ENCODE measurements at places on chromosomes 5 and 9.

GRCh38 chr5:61301341-61302199 lies 30.5 kb upstream of the ZSWIM6 start:
- no peak for DNase-seq

- no peak for DNase-seq
Measured at GRCh38 chr5:89090037-89090436, 207.1 kb upstream of the MEF2C start.

- DNase-seq, result no peak
Measured at GRCh38 chr5:42592401-42593140, 164.0 kb upstream of the CCDC152 start.

DNA sequence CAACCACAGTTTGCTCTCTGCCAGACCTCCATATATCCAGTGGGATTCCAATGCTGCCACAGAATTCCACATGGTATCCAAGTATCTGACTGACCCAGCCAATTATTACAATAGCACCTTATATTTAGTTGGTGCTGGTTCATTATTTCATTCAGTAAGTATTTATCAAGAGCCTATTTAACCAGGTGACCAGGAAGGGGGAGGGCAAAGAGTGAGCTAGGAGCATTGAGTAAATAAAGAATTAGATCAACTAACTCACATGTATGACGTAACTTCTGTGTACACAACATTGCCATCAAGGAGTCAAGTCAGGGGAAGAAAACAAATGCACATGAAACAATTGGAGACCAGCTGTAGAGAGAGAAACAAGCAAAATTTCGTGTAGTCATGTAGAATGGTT lies 207.1 kb upstream of the PAPPA start:
- DNase-seq, result no peak

DNA sequence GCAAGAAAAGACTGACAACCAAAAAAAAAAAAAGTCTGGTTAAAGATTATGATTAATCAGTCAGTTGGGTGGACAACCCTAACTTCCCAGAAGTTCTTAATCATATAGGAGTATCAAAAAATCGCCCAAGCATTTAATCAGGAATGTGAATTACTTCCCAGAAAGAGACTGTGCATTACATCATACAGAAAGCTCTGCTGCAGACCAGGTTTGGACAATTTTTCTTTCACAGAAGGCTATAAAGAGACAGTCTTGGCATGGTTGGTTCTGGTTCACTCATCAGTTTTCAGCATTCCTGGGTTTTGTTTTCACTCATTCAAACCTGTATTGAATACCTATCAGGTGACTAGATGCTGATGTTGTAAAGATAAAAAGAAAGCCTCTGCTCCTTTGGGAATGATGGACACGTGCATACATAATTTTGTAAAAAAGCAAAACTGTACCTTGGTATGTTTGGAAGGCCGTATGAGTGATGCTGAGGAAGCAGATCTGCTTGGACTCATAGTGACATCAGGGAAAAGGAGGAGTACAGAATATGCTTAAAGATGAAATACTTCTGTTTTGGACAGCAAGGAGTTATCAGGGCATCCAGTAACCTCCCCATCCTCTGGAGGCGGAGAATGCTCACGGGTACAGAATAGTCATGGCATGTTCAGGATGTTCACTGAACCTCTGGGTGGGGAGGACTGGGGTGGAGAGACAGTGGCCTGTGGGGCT lies 178.4 kb downstream of the GNA14 start:
- no peak for DNase-seq

DNA sequence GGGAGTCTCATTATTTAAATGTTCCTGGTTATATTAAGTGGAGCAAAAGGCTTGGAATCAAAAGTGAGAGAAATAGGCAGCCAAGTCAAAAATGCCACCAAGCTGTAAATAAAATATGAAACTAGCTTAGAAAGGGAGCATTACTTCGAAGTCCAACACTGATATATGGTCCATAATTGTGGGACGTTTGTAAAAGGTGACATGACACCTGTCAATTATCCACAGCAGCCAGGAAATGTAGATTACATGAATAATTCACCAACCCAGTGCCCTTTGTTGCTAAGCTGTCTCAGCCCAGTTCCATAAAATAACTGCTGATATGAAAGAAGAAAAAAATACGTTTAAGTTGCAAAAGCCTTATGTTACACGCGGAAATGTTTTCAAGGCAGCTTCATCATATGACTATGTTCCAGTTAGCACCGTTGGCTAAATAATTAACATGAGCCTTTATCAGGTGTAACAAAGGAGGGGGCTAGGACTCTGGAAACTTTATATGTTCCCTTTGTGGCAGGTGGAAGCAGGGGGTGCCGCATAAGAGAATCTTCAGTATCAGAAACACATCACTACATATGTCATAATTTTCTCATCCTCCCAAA lies 39.9 kb upstream of the ZSWIM6 start:
- DNase-seq, result no peak

DNA sequence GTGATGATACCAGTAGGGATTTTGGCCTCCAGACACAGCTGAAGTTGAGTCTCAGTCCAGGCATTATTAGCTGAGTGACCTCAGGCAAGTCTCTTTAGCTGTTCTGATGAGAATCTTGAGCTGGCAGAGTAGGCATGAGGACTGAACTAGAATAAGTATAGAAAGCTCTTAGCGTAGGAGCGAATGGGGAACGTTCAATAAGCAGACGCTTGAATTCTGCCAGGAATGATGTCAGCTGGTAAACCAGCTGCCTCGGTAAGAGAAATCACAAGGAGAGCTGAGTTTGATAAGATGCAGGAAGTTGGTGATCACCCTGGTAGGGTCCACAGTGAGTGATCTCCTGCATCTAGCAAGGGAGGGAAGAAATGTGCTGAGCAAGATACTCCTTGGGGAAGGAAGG lies 280.4 kb downstream of the NTRK2 start:
- no peak for DNase-seq

- no peak for DNase-seq
Measured at GRCh38 chr5:133081036-133081435, 29.2 kb downstream of the HSPA4 start.

DNA sequence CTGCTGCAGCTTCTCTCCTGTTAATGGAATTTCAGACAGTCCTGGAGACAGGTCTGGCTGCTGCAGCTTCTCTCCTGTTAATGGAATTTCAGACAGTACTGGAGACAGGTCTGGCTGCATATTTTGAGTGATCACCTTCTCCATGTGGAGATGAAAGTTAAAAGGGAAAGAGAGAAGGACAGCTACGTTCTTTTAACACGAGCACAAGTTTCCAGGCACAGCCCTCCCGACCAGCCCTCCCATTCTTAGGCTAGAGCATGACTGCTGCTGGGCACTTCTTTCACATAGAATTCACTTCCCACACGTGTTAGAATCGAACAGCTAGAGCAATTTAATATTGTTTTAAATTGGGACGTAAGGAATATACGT lies 133.3 kb upstream of the DMRT1 start:
- DNase-seq, result no peak

GRCh38 chr5:18970000-18970399 lies 1018.0 kb downstream of the CDH18 start:
- no peak for DNase-seq

DNA sequence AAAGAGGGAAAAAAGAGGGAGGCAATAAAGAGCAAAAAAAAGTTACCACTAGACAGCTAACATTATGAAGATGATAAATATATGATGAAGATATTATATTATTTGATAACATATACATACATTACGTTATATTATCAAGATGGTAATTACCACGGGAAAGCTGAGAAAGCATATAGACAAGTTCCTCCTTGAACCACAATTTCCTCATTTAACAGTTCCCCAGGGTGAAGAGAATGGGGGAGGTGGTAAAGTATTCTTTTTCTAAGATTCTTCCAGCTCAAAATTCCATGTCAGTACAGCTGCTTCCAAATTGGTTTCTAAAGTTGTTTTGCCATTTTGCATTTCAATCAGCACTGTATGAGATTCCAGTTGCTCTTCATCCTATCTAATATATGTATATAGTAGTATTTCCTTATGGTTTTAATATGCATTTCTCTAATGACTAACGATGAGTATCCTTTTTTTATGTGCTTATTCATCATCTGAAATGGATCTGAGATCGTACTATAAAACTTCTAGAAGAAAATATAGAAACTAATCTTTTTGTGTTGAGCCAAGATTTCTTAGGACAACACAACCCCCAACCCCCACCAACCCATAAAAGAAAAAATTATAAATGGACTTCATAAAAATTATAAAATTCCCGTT lies 49.5 kb upstream of the C9orf72 start:
- no peak for DNase-seq

DNA sequence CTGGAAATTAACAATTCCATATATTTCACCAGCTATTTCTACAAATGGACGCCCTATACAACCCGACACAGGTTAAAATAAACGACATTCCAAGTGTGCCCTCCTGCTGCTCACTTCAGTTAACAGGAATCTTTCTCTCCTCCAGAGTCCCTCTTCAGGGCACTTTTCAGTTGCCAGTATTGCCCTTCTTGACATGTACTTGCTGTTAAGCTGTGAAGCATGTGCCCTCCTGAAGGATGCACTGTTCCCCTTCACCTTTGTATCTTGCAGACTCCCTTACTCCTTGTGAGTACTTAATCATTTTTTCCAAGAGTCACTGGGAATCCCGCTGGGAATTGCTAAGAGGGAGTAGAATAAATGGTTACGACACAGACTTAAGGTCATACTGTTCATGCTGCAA lies 364.1 kb downstream of the CTNND2 start:
- DNase-seq, result no peak

DNA sequence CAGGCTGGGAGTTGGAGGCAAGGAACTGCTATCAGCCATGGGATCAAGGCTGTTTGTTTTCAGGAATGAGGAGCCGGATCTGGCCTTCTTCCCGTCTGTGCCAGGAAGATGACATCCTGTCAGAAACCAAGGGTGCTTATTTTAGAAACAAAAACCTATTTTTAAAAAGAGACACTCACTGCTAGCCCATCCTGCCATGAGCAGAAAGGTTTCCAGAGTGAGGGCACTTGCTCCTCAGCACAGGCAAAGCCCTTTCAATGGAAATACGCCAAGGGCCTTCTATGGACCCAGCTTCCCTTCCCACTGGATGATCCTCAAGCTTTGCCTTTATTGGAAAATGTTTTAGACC lies 132.6 kb upstream of the FSTL4 start:
- no peak for DNase-seq

- DNase-seq, result no peak
Measured at GRCh38 chr5:103486739-103487138, 75.8 kb downstream of the NUDT12 start.

DNA sequence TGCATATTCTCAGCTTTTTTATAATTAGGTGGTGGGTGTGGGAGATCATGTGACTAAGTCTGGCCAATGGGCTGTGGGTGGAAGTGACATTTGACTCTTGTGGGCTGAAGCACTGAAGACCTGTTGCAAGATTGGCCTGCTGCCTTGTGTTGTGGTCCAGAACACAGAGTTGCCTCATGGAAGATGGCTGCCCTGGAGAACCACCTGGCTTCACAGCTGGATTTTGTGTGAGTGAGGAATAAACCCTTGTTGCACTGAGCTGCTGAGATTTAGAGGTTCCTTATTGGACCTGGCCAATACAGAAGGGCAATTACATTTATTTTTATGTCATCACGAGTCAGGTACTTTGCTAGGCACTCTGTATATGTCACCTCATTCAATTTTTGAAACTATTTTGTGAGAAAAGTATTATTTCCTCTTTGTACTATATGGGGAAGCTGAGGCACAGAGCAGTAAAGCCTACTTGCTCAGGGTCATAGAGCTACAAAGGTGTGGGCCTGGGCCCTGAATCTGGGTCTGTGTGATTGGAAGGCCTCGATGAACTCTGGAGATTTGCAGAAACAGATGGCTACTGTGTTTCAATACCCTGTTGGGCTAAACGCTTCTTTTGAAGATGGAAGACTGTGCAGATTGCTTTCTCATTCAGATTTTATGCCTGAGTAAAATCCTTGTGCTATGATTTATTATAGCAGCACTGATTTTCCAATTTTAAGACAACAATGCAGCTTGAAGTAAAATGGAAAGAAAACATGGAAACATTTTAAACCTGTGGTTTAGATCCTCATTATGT lies 71.2 kb upstream of the TBC1D2 start:
- no peak for DNase-seq

- no peak for DNase-seq
Measured at GRCh38 chr9:18343784-18344183, 130.2 kb upstream of the ADAMTSL1 start.

GRCh38 chr9:92506184-92506857 lies 24.0 kb upstream of the ASPN start:
- no peak for DNase-seq

DNA sequence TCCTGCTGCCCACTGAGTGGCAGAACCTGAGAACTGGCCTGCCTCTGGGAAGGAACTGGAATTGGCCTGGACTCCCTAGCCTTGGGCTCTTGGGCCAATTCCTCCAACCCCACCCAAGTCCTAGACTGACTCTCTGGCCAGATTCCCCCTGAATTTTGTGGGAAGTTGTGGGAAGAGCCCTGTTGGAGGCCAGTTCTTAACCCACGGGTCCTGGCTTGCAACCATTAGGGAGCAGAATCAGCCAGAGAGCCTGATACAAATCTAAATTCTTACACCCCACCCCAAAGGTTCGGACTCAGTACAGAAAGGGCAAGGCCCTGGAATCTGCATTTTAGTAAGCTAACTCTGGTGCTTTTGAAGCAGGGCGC lies 125.3 kb upstream of the SLC25A48 start:
- DNase-seq, result no peak

DNA sequence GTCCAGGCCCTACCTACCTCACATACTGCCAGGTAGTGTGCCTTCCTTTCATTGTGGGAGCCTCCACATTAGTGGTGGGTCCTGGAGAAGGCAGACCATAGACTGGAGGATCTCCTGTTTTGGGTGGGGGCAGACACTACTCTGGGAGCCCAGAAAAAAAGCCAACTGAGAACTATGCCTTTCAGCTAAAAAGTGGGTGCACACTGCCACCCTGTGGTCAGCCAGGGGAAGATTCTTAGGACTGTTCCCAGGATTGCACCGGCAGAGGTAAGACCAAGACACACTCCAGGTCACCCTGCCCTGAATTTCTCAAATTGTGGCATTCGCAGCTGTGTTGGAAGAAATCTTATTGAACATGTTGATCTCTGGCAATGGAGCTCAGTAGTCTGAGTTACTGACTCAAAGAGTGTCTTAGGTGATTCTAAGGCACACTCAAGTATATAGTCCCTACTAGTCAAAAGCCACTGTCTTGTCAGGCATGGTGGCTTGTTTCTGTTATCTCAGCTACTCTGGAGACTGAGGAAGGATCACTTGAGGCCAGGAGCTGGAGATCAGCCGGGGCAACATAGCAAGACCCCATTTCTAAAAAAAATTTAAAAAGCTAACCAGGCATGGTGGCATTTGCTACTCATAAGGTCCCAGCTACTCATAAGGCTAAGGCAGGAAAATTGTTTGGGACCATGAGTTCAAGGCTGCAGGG lies 3.6 kb downstream of the SIGMAR1 start:
- DNase-seq, result peak; percentile 57

DNA sequence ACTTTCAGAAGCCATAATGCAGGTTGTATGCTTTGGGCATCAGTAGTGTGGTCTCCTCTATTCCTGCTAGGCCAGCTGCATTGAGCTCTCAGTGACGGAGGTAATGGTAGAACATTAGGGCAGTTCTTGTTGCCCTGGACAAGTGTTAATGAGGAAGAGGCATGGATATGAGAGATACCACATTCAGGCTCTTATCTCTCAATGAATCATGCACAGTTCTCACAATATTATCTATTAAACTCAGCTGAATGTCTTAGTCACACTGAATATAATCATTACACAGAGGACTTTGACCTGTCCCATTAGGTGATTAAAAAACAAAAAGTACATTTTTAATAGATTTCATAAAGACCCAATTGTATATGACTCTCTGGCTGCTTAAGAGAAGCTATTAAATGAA lies 76.6 kb upstream of the SSBP2 start:
- DNase-seq, result no peak

GRCh38 chr5:75050415-75050814 lies 1.9 kb downstream of the GCNT4 start:
- no peak for DNase-seq

All from hypothalamus (tissue), 51 donors.